Heart left ventricle (tissue), 16 donors: ENCODE measurements at places on chromosomes 7 and 10. TPM values are rescaled to one million over a fixed set of nuclear protein-coding genes. Genes with fewer than 3 reads are reported as not detected.

The MRLN gene
- not detected for polyA plus RNA-seq

The RBP4 gene
- polyA plus RNA-seq = 19.5 TPM

The OPN4 gene
- 0.03 TPM for polyA plus RNA-seq

The ADAM12 gene
- polyA plus RNA-seq = 0.04 TPM

The MIOS gene
- polyA plus RNA-seq = 28.8 TPM

The GJD4 gene
- not detected for polyA plus RNA-seq
